GM13976 (cell line): ENCODE measurements at places on chromosomes 11 and 22.
A peak's percentile ranks its signal among the peaks of the same experiment; 100 is the strongest.

DNA sequence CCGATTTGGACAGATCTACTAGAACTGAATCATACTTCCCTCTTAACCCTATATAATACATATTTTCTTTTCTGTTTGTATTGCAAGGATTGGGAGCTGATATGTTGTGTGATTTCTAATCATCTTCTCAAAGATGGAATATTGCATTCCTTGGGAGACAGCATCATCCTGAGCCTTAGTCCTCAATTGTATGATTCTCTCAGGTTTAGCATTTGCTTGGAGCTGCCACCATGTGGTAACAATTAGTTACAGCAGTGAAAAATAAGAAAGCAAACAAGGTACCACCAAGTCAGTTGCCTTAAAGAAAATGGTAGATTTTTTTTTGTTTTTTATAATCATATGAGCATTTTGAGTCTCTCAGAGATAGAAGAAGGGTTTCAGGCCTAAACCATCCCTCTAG lies 11.9 kb downstream of the SNX19 start:
- no peak for DNase-seq

DNA sequence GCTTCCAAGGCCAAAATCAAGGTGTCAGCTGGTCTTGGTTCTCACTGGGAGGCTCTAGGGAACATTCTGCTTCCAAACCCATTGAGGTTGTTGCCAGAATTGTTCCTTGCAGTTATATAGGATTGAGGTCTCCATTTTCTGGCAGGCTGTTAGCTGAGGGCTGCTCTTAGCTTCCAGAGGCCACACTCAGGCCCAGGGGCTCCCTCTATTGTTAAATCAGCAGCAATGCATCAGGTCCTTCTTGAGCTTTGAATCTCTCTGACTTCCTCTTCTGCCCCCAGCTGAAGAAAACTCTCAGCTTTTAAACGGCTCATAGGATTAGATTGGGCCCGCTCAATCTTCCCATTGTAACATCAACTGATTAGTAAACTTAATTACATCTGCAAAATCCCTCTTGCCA lies 39.3 kb upstream of the BSX start:
- peak; percentile 79 for DNase-seq

DNA sequence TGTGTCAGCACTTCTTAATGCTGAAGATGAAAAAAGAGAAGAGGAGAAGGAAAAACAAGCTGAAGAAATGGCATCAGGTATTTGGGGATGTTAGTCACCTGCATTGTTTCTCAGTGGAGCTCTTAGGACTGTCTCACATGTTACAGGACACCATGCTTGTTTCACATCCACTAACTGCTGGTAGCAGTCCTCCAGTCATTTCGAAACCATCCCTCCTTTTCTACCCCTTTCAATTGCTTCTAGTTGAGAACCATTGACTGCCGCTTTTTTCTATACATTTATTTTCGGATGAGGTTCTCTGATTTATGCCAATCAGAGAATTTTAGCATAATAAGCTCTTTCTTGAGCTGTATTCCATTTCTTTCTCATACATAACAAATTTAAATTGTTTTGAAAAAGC lies 21.5 kb downstream of the BIRC2 start:
- DNase-seq = peak; percentile 81

GRCh38 chr11:119347940-119348605 lies 1.6 kb upstream of the MFRP start:
- DNase-seq = no peak

DNA sequence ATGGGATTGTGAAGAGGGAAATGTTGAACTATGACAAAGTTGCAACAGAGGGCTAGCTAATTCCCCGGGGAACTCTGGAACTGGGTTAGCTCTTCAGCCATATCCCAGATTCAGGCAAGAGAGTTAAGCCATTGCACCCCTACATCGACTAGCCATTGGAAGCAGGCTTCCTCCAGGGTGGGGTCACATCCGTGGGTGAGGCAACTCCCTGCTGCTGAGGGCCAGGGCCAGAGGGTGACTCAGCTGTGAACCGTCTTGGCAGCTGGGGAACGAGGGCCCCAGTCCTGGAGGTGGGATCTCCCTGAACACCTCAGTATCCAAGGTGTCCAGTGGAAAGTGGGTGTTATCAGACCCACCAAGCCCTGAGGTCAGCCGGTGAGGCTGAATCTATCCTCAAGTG lies 41.1 kb downstream of the RPS6KA4 start:
- DNase-seq = no peak

- no peak for DNase-seq
These were observed 131.8 kb upstream of the PARVA start for GRCh38 chr11:12245549-12246016.

DNA sequence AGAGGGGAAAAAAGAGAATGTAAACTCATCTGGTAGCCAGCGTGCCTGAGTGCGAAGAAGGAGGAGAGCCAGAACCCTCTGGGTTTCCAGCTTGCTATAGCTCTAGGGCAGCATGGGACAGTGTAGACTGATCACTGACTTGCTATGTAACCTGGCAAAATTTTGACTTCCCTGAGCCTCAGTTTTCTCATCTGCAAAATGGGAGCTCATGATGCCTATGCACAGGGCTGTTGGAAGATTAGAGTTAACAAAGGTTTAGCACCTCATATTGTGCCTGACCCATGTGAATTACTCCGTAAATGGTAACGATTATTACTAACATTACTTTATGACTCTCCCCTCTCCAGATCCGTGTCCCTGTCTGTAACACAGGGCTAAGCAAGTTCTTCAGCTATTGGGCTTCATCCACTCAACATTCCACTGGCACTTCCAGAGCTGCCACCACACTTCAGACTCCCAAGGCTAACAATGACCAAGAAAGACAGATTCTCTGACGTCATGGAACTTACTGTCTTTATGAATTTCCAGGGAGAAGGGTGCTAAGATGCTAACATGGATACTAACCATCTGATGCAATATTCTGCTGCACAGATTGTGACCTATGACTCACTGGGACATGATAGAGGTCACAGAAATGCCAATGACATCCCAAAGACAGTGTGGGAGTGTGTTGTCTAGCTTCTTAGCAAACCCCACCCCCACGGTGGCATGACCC lies 195.2 kb downstream of the TRIM29 start:
- DNase-seq = no peak

DNA sequence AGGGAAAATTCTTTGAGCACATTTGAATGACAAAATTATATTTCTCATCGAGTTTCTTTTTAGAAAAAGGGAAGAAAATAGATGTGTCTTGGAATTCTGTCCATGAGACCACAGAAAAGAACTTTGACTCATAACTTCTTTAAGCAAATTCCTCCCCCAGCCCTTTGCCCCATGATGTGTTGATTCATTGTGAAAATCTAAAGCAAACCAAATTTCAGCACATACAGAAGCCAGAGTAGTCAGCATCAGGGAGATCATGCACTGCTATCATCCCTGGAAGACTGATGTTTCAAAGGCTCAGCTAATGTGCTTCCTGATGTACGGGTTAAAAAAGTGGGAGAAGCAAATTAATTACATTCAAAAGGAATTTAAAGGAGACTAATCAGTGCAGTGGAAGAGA lies 159.7 kb downstream of the FAT3 start:
- no peak for DNase-seq

DNA sequence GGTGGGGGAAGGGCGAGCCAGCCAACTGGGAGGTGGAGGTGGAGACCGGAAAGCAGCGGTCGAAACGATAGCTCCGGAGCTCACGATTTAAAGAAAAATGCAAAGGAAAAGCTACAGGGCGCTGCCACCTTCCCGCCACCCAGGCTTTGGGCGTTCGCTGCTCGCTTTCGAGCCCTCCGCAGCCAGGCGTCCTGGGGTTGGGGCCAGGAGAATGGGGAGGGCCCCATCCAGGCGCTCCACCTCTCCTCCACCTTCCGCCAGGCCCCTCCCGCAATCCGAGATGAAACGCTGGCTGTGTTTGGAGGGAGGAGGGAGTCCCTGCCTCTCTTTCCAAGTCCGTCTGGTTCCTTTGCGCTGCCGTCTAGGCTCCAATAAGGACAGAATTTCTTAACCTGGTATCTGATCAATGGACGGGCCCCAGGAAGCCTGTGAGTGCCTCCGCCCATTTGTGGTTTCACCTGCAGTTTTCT lies 483 bp upstream of the ABTB2 start:
- DNase-seq = no peak

GRCh38 chr11:46618837-46619236 lies 1.5 kb downstream of the ATG13 start:
- no peak for DNase-seq

GRCh38 chr11:86248609-86249008 lies 4.1 kb downstream of the EED start:
- no peak for DNase-seq

GRCh38 chr11:129732941-129733340 lies 82.7 kb upstream of the TMEM45B start:
- no peak for DNase-seq

DNA sequence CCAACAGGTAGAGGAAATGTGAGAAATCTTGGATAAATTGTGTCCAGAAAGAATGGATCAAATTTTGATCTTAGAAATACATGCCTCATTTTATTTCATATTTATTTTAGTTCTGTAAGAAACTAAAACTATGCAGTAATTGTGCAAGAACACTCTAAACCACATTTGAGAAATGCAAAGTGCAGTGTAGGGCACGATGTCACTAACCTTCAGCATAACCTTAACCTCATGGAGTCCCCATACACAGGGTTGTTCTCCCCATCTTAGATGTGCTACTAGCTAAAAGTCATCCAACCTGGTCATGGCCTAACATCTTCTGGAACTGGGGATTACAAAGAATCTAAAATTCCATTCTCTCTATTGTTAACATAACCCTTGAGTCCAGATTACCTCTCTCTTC lies 48.4 kb upstream of the ARHGAP42 start:
- no peak for DNase-seq

- no peak for DNase-seq
These were observed 400.2 kb downstream of the RAB38 start for GRCh38 chr11:87775036-87775435.

- no peak for DNase-seq
These were observed 62.2 kb downstream of the BCR start for GRCh38 chr22:23242473-23243001.

DNA sequence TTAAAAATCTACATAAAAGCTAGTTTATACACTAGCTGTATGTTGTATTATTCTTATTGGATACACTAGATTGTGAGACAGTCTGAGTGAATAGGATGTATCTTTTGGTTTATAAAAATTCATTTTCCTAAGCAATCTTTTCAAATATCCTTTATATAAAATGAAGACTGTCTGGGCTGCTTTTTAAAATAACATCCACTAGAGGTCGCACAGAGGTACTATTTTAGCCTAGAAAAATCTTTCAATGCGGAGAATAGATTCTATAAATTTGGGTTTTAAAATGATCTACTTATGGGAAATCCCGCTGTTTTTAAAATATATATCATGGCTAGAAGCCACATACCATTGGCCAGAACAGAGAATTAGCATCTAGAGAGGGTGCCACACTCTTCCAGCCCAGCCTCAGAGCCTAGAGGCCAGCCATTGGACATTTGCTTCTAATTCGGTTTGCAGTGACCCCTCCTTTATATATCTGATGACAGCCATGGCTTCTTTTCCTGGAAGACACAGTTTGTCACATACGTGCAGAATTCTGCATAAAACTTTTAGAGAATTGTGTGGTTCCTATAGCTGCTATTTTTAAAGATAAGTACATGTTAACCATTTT lies 7.3 kb downstream of the C11orf97 start:
- peak; percentile 45 for DNase-seq

GRCh38 chr11:282171-282570 lies 4.0 kb downstream of the NLRP6 start:
- DNase-seq = peak; percentile 22

GRCh38 chr11:20617346-20618005 lies 18.1 kb downstream of the SLC6A5 start:
- DNase-seq = no peak

- peak; percentile 63 for DNase-seq
These were observed 16.4 kb downstream of the SMARCB1 start for GRCh38 chr22:23803001-23803819.

- DNase-seq = no peak
These were observed 41.2 kb upstream of the SLC36A4 start for GRCh38 chr11:93238956-93239355.

DNA sequence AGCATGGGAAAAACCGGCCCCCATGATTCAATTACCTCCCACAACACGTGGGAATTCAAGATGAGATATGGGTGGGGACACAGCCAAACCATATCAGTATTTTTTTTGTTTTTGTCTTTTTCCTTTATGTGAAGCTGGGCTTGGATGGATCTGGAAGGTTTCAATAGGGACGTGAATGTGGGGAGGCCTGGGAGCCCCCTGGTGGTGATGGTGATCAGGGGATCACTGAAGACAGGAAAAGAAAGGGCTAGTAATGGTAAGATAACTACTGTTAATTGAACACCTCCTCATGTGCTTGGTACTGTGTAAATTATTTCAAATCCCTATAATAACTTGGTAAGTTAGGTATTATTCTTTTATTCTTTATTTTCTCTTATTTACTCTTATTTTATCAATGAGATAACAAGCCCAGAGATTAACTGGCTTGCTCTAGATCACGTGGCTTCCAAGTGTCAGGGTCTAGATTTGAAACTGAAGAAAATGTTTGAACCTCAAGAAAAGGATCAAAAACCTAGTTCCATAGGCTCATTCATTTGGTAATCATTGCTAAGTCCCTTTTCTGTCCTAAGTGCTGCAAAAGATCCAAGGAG lies 364.2 kb downstream of the TENM4 start:
- DNase-seq = no peak
